Activated CD4-positive, alpha-beta T cell treated with anti-CD3 and anti-CD28 coated beads, Interleukin-2, amount 10 ng/mL, durations not matched to agents 24 days and 14 days (primary cell): ENCODE measurements at places on chromosomes 2 and 18. TPM values are rescaled to one million over a fixed set of nuclear protein-coding genes. Genes with fewer than 3 reads are reported as not detected.

Gene LOXL3
- 1.5 and 1.7 TPM in 2 replicates for total RNA-seq

Gene ACTR1B
- total RNA-seq = 122 TPM in 2 replicates

GRCh38 chr2:221555494-221555846 lies 16.6 kb downstream of the EPHA4 start:
- DNase-seq = no peak

- no peak for DNase-seq
These were observed 9.8 kb downstream of the STEAP3 start for GRCh38 chr2:119233326-119234020.

DNA sequence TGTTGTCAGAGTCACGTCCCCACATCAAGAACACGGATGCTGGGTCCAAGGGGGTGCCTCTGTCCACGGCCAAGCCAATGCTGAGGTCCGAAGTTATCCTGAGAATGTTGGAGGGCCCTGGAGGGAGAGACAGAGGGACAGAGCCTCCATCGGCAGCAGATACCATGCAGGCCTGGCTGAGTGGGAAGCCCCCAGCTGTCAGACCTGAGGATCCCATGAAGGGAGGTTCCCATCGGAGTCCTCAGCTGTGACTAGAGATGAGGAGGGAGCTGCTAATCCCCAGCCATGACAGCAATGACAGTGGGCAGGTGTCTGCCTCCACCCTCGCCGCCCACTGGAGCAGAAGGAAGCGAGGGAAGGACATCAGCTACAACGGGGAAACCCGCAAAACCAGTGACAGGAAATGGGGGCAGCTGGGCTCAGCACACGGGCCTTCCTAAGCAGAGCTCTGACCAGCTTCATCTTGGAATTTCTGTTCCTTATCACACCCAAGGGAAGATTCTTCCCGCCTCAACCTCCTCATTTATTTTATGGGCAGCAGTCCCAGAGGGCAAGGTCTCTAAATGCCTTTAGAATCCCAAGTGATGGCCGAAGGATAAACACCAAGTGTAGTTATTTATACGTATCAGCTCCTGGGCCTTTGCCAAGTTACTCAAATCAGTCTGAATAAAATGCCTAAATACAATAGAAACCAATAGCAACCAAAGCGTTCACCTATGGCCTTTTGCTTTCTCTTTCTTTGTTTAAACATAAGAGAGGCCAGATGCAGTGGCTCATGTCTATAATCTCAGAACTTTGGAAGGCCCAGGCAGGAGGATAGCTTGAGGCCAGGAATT lies 32.2 kb downstream of the FAM178B start:
- DNase-seq = peak; percentile 80

DNA sequence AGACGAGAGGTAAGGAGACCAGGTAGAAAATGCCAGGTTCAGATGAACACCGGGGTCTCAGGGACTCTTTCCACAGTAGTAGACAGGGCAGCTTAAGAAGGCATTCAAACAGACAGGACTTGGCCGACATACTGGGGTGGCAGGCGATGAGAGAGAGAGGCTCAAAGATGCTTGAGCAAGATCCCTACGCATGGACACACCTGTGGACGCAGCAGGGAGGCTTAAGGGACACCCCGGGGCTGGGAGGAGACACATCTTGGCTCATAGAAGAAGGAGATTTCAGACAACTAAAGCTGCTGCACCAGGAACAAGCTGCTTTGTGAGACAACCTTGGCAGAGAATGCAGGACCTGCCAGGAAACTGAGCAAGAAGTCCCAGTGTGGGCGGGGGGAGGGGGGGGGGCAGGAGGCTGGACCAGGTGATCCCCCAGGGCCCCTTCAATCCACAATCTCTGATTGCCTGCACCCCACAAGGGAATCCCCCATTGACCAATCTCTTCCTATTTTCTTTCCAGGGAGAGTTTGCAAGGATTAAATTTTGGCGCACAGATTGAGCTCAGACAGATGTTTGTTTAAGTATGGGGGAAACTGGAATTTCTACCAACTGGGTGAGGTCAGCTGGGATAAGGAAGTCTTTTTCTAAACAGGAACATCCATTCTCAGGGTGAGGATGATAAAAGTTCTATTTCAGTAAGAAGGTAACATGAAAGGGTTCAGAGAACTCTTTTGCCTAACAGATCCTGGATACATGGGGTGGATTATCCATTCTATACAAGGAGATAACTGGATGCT lies 400.7 kb downstream of the NBAS start:
- no peak for DNase-seq

GRCh38 chr18:45287531-45287930 lies 327.7 kb upstream of the SLC14A2 start:
- no peak for DNase-seq

DNA sequence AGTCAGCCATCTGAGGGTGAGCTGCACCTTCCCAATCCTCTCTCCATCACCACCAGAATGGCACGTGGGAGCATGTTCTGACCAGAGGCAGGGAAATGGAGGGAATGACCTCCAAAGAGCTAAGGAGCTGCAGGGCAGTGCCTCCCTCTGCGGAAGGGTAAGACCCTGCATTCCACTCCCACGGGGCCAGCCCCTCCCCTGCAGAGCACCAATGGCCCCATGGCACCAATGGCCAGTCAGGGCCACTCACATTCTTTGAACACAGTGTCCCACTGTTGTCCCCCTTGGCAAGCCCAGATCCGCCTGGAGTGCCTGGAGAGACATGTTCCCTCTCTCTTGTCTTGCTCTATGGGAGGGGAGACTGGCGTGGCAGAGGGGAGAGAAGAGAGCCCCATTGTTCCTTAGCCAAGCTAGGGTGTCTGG lies 164.4 kb downstream of the TNS1 start:
- no peak for DNase-seq

- DNase-seq = no peak
These were observed 72.8 kb upstream of the TTC39C start for GRCh38 chr18:23941791-23942190.

DNA sequence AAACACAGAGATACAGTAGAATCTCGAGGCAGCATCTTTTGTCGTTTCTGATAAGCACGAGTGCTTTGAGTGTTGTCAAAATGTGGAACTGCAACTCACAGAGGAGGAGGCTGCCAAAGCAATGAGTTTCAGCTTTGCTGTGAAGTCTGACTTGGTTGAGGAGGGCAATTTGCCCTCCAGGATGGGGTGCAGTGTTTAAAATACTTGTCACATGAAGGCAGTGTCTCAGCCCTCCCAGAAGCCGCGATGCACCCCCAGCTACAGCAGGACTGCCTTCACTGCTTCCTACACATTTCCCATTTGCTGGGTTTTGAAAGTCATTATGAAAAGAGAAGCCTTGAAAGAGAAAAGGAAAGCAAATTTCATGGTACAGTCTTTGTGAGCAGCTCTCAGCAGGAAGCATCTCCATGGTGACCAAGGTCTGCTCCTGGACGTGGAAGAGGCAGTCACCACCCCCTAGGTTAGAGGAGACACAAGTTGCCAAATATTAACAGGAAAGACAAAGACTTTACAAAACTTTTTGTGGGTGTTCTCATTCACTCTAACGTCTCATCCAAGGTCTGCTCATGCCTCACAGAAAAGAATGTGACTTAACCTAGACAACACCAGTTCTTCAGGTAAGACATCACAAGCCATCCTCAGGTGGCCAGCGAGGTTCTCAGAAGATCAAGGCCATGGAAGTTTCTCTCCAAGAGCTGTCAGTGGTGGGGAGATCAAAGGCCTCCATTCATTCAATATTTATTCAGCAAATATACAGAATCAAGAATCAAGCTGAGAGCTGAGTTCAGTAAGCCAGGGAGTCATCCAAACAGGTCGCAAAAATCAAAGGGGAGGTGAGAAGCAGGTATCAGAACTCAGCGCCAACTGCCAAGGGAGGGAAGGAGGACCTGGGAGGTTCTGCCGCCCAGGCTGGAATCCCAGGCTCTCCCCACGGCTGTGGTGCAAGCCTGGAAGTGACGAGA lies 476.0 kb downstream of the EIPR1 start:
- peak; percentile 60 for DNase-seq

GRCh38 chr18:8439055-8439454 lies 170.2 kb upstream of the RAB12 start:
- no peak for DNase-seq
